ENCODE measurements at places on chromosomes 4 and X.

GRCh38 chrX:21986596-21986995 lies 45.5 kb upstream of the PHEX start:
- DNase-seq, result no peak

DNA sequence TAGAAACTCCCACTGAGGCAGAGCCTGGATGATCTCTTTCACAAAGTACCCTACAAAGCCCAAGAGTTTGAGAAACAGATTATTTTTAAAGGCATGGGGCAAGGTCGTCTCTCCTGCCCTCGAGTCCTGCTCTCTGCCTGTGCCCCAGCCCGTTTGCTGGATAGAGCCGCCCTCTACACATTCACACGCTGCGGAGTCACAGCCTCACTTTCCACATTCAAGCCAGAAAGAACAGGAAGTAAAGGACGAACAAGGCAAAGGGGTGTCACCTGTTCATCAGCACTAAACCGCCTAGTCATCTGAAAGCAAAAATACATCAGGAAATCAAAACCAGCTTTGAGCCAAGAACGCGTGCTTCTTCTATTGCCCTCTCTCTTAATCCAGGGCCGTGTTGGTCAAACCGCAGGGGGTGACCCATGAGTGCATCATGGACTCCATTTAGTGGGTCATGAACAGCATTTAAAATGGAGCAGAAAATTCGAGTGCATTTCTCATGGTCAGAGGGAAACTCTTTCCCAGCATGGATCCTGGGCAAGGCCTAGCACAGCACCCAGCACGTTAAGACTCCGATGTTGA lies 83.4 kb downstream of the PHKA2 start:
- DNase-seq, result no peak

DNA sequence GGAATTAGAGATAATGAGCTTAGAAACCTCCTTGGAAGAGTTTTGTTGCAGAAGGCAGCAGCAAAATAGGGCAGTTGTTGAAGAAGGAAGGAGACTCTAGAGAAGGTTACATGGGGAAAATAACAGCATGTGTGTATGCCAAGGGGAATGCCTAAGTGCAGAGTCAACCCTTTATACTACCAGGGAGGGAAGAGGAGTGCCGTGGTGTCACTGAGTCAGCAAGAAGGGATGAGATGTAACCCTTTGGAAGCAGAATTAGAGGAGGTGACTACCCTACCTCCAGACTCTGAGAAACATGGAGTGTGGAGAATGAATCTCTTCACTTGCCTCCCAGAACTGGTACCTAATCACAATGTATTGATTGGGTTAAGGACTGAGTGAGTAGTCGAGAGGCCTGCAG lies 6.7 kb upstream of the GABRE start:
- peak; percentile 68 for DNase-seq

GRCh38 chrX:41184312-41184711 lies 99.1 kb downstream of the USP9X start:
- no peak for DNase-seq

DNA sequence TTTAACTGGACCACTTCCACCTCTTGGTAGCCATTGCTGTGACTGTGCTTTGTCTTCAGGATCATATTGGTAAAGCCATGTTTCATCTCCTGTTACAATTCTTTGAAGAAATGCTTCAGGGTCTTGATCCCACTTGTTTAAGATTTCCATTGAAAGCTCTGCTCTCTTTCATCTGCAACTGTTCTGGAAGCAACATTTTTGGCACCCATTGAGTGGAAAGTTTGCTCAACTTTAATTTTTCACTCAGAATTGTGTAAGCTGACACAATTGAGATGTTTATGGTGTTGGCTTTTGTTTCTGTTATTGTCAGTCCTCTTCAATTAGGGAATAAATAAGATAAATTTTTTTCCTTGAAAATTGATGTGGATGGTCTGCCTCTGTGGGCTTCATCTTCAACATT lies 237.4 kb downstream of the MAPK10 start:
- DNase-seq, result no peak

DNA sequence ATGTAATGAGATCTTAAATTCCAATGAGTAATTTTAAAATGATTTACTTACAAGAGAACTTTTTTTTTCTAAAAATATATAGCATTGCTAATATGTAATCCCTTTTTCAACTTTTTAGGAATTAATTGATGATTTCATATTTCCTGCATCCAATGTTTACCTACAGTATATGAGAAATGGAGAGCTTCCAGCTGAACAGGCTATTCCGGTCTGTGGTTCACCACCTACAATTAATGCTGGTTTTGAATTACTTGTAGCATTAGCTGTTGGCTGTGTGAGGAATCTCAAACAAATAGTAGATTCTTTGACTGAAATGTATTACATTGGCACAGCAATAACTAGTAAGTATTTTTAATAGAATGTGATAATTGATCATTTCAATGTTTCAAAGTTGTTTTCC lies 113.2 kb downstream of the USP9X start:
- no peak for DNase-seq

- DNase-seq, result peak; percentile 35
These were observed 124.2 kb downstream of the NFKB1 start for GRCh38 chr4:102625232-102625930.

DNA sequence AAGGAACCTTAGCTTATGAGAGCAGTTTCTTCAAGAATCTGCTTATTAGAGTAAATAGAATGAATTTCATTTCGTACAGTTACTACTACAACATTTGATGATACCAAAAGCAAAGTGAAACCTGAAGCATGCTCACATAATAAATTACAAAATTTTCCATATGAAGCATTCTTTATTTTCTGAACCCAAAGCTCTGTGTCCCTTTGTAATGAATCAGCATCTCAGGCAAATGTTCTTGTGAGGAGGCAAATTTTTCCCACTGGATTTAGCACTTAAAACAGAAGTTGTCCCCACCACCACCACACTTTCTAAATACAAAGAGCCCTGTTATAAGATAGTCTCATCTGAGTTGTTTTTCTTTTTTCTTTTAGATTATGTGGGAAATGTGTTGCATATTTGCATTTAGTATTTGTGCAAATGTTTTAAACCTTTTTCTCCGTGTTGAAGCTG lies 70.7 kb upstream of the NFKB1 start:
- DNase-seq, result peak; percentile 5

GRCh38 chr4:55087009-55087912 lies 38.1 kb downstream of the KDR start:
- DNase-seq, result no peak

- no peak for DNase-seq
These were observed 141.3 kb upstream of the NALF2 start for GRCh38 chrX:69362856-69363255.

GRCh38 chrX:51568586-51568985 lies 50.1 kb downstream of the CENPVL3 start:
- peak; percentile 21 for DNase-seq

- no peak for DNase-seq
These were observed 101.9 kb downstream of the SLIT2 start for GRCh38 chr4:20353646-20354045.

DNA sequence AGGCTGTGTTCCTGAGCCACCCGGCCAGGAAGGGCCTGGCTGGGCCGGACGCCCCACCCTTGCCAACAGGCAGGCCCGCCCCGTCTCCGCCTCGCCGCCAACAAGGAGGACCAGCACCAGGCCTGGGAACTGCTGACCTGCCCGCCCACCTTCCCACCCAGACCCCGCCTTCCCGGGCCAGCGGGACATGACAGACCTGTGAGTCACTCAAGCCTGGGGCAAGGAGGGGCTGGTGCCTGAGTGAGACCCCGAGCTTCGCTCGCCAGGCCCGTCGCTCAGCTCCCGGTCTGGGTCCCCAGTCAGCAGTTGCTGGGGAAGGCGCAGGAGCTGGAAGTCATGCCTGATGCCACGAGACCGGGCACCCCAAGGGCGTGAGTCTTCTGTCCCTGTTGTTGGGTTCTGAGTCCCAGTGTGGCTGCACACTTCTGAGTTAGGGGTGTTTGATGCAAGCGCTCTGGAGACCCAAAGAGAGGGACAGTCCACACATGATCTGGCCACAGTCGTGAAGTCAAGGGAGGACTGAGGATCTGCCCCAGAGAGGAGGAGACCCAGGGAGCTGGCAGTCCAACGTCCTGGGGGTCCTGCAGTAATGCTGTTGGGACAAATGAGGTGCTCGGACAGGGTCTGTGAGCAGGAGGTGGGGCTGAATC lies at the start of gene DNASE1L1:
Gene DNASE1L1 (minus strand): TSS at position 33 of the 650 bp plus-strand sequence. CDS start 3,686 bp downstream, outside the sequence.
- DNase-seq, result peak; percentile 84

GRCh38 chrX:133781174-133781573 lies 204.2 kb downstream of the GPC3 start:
- no peak for DNase-seq

- no peak for DNase-seq
These were observed 28.1 kb downstream of the LGI2 start for GRCh38 chr4:25002681-25003080.

DNA sequence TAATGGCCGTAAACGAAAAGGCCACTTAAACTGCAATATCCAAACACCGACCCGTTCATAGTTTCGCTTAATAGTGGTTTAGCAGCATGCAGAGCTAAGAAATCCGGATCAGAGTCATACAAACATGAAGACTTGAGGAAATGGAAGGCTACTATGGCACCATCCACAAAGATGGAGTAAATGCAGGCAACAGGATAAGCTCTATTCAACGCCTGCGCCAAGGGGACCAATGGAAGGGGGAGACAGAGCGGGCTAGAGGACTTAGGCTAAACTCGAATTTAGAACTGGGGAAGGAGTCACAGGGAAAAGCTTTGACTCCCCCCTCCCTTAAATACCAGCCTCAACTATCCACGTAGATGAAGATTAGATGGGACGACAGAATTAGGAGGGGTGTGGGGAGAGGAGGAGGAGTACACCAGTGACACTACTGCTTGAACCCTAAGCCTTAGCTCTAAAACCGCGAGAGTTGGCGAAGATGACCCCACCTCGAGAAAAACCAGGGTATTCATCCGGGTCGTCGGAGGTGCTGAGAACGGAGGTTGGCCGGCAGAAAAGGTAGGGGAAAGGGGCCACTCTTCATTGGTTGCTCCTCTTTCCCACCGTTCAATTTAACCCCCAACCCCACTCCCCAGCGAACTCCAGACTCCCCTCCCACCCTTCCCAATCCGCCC lies 3.5 kb downstream of the HUWE1 start:
- DNase-seq, result peak; percentile 37

DNA sequence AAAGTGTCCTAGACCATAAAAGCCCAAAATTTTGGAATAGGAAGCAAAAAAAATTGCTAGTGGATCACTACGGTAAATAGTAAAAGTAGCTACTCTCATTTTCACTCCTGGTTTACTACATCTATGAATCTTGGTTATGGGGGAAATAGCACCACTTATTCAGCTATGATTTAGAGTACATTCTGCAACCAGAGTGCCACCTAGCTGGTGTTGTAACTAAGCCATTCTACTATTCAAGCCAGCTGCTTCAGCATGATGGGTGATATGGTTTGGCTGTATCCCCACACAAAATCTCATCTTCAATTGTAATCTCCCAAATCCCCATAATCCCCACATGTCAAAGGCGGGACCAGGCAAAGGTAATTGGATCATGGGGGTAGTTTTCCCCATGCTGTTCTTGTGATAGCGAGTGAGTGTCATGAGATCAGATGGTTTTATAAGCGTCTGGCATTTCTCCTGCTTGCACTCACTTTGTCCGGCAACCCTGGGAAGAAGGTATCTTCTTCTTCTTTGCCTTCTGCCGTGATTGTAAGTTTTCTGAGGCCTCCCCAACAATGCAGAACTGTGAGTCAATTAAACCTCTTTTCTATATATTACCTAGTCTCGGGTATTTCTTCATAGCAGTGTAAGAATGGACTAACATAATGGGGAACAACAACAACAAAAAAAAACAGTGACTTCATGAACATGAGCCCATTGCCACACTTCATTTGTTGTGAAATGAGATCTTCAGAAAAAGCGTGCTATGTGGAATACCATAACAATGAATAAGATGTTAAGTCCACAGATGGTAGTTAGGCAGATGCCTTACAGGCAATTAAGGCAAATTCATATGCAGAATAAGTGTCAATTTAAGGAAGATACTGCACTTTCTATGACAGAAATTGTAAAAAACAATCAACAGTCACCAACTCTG lies 280.1 kb downstream of the PABPC4L start:
- DNase-seq, result no peak

DNA sequence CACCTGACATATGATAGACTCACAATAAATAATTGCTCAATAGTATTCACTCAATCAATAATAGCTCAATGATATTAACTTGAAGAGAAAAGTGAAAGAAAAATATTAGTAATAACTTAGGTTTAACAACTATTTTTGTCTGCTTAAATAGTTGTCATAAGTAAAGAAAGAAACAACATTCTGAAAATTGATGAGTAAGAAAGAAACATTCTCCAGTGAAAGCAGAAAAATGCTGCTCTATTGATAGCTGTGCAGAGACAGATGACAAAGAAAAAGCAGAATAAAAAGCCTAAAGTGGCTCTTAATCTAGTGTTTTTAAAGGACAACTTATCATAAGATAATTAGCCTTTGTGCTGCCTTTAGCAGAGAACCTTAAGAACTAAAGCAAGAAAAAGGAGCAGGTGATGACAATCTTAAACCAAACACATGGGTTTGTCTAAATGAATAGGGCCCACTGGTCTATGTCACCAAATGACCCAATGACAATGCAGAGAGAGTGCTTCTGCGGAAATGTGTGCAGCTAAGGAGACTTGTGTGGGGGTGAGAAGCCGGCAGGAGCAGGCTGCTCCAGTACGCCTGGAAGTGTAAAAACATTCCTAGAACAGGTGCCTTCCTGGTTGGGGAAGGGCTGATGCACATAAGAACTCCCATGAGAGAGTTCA lies 13.2 kb downstream of the HS3ST1 start:
- no peak for DNase-seq

- no peak for DNase-seq
These were observed 288.5 kb downstream of the TENM3 start for GRCh38 chr4:182531555-182532162.

DNA sequence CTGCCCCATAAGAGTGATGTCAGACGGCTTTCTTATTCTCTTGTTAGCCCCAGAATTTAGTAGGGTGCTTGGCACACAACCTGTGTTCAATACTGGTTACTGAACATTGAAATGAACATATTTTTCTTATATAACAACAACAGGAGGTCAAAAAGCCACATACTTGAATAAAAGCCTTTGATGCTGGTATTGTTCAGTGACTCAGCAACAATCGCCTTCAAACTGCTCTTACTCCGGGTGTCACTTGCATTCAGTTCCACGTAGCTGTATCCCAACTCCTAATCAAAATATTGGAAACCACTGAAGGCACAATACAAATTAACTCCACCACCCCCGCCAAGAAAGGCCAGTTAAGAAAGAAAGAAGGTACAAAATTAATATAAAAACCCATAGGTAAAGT lies 61.5 kb downstream of the RFC1 start:
- no peak for DNase-seq

DNA sequence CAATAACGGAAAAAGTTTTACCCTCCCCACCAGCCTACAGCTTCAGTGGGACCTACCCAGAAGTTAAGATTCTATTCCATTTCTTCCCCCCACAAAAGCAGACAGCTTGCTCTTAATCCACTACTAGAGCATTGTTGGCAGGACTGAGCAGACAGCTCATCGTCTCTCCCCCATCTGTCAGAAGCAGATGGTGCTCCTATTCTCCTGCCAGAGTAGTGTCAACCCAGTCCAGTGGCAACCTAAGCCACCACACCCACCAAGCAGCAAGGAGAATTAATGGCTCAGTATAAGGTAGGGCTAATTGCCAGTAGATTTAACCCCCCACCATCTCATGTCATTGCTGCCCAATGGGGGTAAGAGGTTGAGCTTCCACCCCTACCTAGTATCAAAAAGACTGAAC lies 62.0 kb downstream of the AWAT2 start:
- no peak for DNase-seq

Measured in RCC 7860 (cell line).